ENCODE measurements at places on chromosomes 1 and 21. TPM values are rescaled to one million over a fixed set of nuclear protein-coding genes. Genes with fewer than 3 reads are reported as not detected.

SPRR1A gene
- not detected for total RNA-seq

SPRR3 gene
- not detected for total RNA-seq

GRCh38 chr1:85202092-85202863, 1.5 kb upstream of the SYDE2 start:
- DNase-seq = no peak

DNA sequence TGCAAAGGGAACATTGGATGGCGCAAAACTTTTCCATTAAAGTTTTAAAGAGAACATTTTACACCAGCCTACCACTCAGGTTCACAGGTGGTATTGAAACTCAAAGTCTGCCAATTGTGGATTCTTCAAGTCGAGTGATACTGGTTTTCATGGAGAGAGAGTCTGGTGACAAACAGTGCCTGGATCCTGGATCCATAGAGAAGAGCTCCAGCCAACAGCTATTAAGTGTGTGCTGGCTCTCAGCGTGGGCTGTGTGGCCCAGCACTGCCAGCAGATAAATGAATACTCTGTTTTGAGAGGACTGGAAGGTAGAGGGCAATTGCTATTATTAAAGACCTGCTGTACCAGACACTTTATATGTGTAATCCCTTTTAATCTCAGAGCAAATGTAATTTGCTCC, 118.9 kb upstream of the SYT6 start:
- DNase-seq = no peak

GRCh38 chr1:95168761-95169351, 51.7 kb downstream of the TLCD4 start:
- DNase-seq = no peak

- no peak for DNase-seq
Observed at GRCh38 chr1:34843392-34844251, 15.9 kb downstream of the SMIM12 start.

ACTL8 gene
- total RNA-seq = not detected

DNA sequence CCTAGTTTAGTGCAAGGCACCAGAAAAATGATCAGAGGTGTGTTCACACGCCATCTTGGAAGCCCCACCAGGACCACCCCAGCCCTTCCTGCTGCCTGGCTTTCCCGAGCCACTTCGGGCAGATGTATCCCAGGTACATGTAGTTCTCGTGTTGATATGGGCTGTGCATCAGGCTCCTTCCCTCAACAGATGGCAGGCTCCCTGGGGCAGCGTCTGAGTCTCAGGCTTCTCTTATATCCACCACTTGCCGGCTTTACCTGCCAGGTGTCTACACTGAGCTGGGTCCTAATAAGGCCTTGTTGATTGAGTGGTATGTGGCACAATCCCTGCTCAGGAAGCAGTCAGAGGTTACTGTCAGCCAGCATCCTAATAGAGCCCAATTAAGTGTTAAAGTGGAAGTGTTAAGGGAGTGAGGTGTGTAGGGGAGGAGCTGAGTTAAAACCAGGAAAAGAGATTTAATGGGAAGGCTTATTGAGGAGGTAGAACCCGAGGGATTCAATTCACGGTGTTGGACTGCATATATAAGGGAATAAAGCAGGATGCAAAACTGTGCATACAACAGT, 8.5 kb downstream of the GPA33 start:
- no peak for DNase-seq

DNA sequence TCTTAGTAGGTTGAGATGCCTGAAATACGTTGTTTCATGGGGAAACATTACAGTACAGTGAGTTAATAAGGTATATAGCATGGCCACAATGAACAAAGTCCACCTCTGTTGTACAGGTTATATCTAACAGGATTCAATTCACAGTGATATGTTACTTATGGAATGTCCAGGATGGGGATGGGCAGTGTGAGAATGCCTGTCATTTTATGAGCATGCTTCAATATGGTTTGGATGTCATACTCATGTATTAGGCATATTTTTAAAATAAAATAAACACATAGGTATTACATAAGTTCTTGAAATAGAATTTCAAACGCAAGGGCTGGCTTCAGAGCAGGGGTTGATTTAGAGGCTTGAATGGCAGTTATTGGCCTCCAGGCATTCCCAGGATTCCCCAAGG, 6.1 kb upstream of the PHLDA3 start:
- DNase-seq = no peak

GRCh38 chr1:56456435-56457101, 122.8 kb downstream of the PLPP3 start:
- no peak for DNase-seq

DNA sequence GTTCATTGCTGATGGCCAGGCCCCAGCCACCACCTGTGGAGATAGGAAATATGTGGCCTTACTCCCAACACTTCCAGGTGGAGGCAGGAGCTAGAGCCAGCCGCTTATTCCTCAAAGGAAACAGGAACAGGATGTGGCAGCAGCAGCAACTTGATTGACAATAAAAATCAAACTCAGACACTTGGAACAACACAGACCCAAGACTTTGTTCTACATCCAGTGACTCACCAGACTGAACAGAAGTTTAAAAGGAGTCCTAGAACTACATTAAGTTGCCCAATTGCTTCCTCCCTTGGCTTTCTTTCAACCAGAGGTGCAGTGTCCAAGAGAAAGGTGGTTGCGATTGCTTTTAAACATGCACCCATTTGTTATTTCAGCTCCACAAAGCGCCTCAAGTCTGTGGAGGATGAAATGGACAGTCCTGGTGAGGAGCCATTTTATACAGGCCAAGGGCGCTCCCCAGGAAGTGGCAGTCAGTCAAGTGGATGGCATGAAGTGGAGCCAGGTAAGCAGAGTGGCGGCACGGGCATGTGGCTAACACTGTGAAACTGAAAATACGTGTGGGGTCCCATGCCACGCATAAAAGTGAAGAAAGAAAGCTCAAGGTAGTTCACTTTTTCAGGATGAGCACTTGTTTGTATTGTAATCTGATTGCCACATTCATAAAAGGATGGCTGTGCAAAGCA, 276.6 kb downstream of the NFIA start:
- no peak for DNase-seq

ZMYM1 gene
- total RNA-seq = 9.0 TPM

DNA sequence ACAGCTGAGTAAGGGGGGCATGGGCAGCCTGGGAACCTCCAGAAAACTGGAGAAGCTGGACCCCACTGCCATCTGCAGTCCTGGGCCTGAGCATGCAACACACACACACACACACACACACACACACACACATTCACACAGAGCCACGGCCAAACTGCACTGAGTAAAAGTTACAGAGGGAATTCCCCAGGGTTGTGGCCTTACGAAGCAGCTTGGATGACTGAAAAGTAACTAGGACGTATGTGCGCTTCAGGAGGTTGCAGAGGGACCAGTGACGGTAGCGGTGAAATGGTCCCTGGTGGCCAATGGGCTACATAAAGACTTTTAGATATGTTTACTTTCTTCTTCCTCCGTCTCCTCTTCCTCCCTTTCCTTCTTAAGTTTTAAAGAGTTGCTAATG, 232.5 kb upstream of the TMEM51 start:
- no peak for DNase-seq

- no peak for DNase-seq
Observed at GRCh38 chr1:33295023-33295422, 25.9 kb downstream of the A3GALT2 start.

GRCh38 chr1:39387452-39387851, 104.0 kb upstream of the BMP8A start:
- no peak for DNase-seq

GNAI3 gene
- 7.5 TPM for total RNA-seq

GRCh38 chr1:234475167-234475793, 3.7 kb downstream of the TARBP1 start:
- DNase-seq = no peak

DNA sequence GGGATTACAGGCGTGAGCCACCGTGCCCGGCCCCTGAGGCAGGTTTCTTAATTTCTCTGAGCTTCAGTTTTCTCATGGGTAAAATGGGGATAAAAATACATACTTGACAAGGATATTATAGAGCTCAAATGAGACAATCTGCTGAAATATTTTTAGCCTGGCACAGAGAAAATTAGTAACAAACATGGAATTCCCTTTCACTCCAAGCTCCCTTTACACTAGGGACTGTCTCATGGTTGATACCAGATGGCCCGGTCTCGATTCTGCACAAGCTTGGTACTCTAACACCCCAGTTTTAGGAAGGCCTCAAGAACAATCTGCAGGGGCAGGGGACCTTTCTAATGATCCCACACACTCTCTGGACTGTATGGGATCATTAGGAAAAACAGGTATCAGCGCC, 671.7 kb downstream of the SMYD3 start:
- DNase-seq = no peak

CAMK2N1 gene
- total RNA-seq = 0.18 TPM

PROK1 gene
- not detected for total RNA-seq

DNA sequence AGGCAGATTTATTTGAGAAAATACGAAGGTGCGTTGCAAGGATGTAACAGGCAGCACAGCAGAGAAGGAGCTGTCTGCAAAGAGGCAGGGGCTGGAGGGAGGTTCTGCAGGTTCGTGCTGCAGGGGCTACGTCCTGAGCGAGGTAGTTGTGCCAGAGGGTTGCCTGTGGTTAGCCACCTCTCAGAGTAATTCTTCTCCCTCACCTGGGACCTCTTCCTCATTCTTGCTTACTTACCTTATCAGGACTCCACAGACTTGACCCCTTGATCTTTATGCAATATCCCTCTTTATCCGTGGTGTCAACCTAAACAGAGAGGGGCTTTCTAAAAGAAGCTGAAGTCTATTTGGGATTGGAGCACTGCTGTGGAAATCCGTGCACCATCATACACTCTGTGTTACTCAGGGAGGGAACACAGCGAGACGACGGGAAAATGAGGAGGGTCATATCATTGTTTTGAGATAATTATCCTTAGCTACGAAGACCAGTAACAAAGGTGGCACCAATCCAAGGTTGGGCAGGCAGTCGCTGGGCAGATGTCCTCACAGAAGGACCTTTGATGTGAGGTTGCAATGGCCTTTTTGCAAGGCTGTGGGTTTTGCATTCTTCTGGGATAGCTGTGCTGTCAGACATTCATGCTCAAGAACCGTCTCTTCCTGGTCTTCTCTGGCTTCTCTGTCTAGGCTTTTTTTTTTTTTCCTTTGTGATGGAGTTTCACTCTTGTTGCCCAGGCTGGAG, 82.8 kb downstream of the WDR4 start:
- no peak for DNase-seq

FNDC5 gene
- 1.4 TPM for total RNA-seq

- no peak for DNase-seq
Observed at GRCh38 chr1:12424793-12425192, 193.2 kb downstream of the DHRS3 start.

GRCh38 chr1:77412820-77413530, 131.2 kb downstream of the AK5 start:
- no peak for DNase-seq

PPP1R8 gene
- total RNA-seq = 48.3 TPM

- no peak for DNase-seq
Observed at GRCh38 chr1:178393370-178393769, 103.4 kb downstream of the CLEC20A start.

LEFTY1 gene
- total RNA-seq = not detected

- no peak for DNase-seq
Observed at GRCh38 chr1:169112241-169112640, 5.8 kb downstream of the ATP1B1 start.

- no peak for DNase-seq
Observed at GRCh38 chr1:219210067-219210466, 36.4 kb downstream of the LYPLAL1 start.

CR1 gene
- total RNA-seq = 11.4 TPM

GUCA2A gene
- not detected for total RNA-seq

DNA sequence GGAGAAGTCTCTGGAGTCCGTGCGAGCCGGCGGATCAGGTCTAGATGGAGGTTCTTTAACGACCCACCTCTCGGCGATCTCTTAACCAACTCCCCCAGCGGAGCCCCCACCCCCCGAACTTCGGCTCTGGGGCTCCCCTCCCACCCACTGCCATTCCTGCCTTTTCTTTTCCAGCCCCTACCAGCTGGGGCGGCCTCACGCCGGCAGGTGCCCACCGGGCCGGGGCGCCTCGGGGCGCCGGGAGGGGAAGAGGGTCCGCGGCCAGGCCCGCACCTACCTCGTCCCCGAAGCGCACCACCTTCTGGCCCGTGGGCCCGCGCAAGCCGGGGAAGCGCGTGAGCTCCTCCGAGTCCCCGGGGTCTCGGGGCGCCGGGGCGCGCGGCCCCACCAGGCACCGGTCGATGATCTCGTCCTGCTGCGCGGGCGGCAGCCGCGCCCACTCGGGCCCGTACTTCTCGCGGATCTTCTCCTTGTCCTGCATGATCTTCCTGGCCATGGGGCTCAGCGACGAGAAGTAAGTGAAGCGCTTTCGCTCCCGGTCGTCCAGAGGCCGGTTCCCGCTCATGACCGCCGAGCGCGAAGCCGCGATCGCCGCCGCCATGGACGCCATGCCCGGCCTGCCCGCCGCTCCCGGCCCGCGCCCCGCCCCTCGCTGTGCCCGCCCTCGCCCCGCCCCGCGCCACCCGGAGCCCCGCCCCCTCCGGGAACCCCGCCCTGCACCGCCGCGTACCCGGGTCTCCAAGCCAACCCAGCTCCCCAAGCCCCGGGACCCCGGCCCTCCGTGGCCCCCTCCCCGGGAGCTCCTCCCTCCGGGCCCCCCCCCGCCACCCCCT, at the start of gene C1orf198:
Gene C1orf198 (minus strand): TSS at position 619 of the 833 bp plus-strand sequence. CDS start 9 bp downstream, at position 610.
- DNase-seq = peak; percentile 81

PAPPA2 gene
- 0.05 TPM for total RNA-seq

- peak; percentile 100 for DNase-seq
Observed at GRCh38 chr1:63367215-63368103, at the start of gene ALG6. ALG6 (plus strand) TSS chr1:63367627; CDS start chr1:63370978, 3,351 bp downstream.

GRCh38 chr1:212002536-212002935, 32.8 kb downstream of the INTS7 start:
- DNase-seq = no peak

OR2L8 gene
- total RNA-seq = not detected

PAQR7 gene
- 3.7 TPM for total RNA-seq

TNFRSF18 gene
- 37.5 TPM for total RNA-seq

DNA sequence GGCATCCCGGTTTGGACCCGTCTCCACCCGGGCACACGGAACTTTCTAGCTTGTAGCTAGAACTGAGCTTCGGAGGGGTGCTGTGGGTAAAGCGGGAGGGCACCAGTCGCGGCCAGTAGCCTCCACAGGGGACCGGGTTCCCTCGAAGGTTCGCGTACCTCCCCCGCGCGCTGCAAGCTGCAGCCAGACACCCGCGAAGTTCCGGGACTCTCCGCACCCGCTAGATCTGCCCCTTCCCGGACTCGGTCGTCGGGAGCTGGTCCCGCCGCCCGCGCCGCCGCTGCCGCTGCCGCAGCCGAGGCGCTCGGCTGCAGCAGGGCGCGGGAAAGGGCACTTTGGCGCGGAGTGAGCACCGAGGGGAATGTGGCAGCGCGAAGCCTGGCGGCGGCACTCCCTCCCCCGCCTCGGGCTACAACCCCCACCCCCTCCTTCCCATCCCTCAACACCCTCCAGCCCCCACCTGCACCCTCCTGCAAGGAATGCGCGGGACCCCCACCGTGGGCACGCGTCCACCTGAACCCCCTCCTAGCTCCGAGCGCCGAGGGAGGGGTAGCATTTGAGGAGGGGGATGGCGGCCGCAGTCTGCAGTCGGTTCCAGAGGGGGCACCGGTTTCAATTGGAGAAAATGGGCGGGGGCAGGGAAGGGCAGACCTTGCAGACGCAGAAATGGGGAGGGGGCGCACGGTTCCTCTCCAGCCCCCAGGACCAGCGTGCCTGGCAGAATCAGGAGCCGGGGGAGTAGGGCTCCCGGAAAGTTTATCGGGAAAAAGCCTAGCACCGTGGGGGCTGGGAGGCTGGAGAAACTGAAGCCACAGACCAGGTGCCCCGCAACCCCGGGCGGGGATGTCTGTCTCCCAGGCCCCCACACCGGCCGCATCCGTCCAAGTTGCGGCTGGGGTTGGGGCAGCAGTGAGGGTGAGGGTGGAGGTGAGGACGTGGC, 968 bp downstream of the CSMD2 start:
- DNase-seq = no peak
